ENCODE measurements at places on chromosomes 12 and 14. TPM values are rescaled to one million over a fixed set of nuclear protein-coding genes. Genes with fewer than 3 reads are reported as not detected.
A peak's percentile ranks its signal among the peaks of the same experiment; 100 is the strongest.

Gene TTC6
- not detected for total RNA-seq

Gene TMEM229B
- 4.8 TPM for total RNA-seq

Gene PLEKHG3
- total RNA-seq = 46.5 TPM

DNA sequence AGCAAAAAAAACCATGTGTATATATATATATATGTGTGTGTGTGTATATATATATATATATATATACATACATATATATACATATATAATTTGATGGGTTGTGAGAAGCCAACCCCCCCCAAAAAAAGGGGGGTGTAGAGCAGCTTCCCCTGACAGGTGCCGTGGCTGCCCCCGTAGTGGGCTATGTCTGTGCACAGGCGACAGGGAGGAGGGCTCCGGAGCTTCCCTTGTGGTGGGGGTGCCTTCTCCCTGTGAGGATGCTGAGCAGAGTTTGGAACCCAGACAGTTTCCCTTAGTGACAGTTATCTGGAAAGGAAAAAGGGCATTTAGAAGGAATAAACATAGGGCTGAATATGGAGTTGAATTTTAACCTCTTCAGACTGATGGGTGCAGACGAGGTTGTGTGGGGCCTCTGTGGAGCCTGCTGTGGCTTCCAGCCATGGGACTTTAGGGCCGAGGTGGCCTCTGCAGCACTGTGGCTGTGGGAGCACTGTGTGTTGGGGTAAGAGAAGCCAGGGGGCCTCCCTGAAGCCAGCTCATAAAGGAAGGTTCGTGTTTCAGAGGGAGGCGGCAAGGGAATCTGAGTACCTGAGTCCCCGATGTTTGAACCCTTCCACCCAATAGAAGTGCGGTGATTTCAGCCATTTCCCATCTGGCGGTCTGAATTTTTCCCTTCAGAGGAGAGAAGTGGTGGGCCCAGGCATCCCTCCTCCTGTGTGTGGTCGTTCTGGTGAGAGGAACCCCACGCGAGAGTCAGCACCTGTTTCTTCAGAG lies 19.8 kb downstream of the XRCC3 start:
- no peaks in the 10 kb centered on the region for H3K4me1 ChIP-seq
- no peak for DNase-seq
- no peak overlapping the region for H3K4me3 ChIP-seq
- no peaks in the 10 kb centered on the region for H3K27me3 ChIP-seq
- H3K27ac ChIP-seq = no peak overlapping the region

DNA sequence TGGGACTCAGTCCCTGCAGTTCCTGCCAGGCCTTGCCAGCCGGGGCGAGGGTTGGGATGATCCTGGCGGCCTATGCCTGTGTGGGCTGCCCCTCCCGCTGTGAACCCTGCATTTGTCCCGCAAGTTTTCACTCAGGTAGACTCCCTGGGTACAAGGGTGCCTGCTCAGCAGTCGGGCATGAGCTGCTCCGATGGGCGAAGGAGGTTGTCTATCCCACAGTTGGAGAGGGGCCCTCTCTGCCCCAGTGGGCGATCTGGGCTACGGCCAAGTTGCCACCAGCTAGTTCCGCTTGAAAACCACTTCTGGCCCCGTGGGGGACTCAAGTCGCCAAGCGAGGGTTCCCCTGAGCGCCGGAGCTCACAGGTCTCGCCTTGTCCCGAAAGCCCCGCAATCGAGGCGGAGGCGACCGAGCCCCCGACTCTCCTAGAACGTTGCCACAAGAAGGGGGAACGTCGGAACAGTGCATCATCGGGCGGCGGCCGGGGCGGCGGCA lies 365 bp upstream of the TPI1 start:
- peak overlapping the region; percentile 77 for H3K27ac ChIP-seq
- H3K4me1 ChIP-seq = no peaks in the 10 kb centered on the region
- peak; percentile 91 for DNase-seq
- peak overlapping the region; percentile 88 for H3K4me3 ChIP-seq

Data from aorta (tissue), 5 donors.